Activated CD4-positive, alpha-beta T cell treated with anti-CD3 and anti-CD28 coated beads, Interleukin-2, amount 10 ng/mL, durations not matched to agents 7 days and 5 days (primary cell): ENCODE measurements at places on chromosomes 4 and X. TPM values are rescaled to one million over a fixed set of nuclear protein-coding genes. Genes with fewer than 3 reads are reported as not detected.

Gene SMIM10
- total RNA-seq, result 0.21 TPM

Gene SUPT20HL2
- total RNA-seq, result not detected

Gene ETDA
- not detected for total RNA-seq

Gene CT45A3
- not detected for total RNA-seq

Gene ENPEP
- 0.02 TPM for total RNA-seq

Gene SMIM10L2A
- total RNA-seq, result 0.56 TPM

Gene EGFL6
- total RNA-seq, result 1.7 TPM

Gene DMD
- 0.57 TPM for total RNA-seq

Gene FREM3
- not detected for total RNA-seq

Gene MOSPD2
- 14.6 TPM for total RNA-seq

Gene DDIT4L
- not detected for total RNA-seq

Gene FAM47A
- not detected for total RNA-seq

Gene TAF7L
- not detected for total RNA-seq

Gene ARMCX4
- 1.3 TPM for total RNA-seq

Gene SPANXC
- total RNA-seq, result not detected

Gene NDNF
- total RNA-seq, result 0.10 TPM

Gene SH2D1A
- 63.1 TPM for total RNA-seq

Gene BEX1
- not detected for total RNA-seq

Gene TMPRSS11A
- not detected for total RNA-seq

Gene DGKK
- total RNA-seq, result not detected

Gene ZNF732
- not detected for total RNA-seq

Gene NR0B1
- total RNA-seq, result not detected

Gene SYP
- 2.7 TPM for total RNA-seq
